H1 (cell line): ENCODE measurements at places on chromosomes 1 and 21. TPM values are rescaled to one million over a fixed set of nuclear protein-coding genes. Genes with fewer than 3 reads are reported as not detected.
A peak's percentile ranks its signal among the peaks of the same experiment; 100 is the strongest.

Gene C1orf122
- 32.1 and 45.4 TPM in 2 replicates for polyA plus RNA-seq

Gene TLR5
- 0.20 and 0.74 TPM in 2 replicates for polyA plus RNA-seq

Gene C1QB
- not detected in 2 replicates for polyA plus RNA-seq

Gene TDRD10
- polyA plus RNA-seq: 0.27 and 0.30 TPM in 2 replicates

Gene CR1L
- polyA plus RNA-seq: 0.19 and 0.39 TPM in 2 replicates

Gene HIVEP3
- polyA plus RNA-seq: 0.20 and 0.24 TPM in 2 replicates

Gene C1orf87
- polyA plus RNA-seq: 0.06 TPM in 1 of 2 replicates, not detected in the other

Gene DENND2D
- 1.4 and 1.6 TPM in 2 replicates for polyA plus RNA-seq

Gene LCE1F
- polyA plus RNA-seq: not detected in 2 replicates

Gene VAV3
- 1.3 and 2.9 TPM in 2 replicates for polyA plus RNA-seq

DNA sequence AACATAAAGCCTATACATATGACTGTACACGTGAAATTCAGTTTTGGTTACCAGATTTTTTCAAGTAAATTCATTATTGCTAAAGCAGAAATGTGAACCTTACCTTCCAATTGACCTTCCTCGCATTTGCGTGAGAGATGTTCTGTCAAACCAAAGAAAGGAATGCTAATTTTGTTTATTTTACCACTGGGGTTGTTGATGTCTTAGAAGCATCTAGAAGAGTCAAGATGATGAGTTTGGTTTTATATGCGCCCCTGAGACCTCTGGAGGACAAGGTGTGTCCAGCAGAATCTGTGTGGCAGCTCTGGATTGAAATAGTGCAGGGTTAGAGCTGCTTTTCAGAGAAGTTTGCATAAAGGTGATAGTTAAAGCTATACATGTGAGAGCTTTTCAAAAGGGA, 48.4 kb downstream of the ZBTB40 start:
- no peak for DNase-seq

GRCh38 chr1:150981805-150982712, at the start of gene ANXA9:
TSS of gene ANXA9 (plus strand) at chr1:150982292. CDS start at chr1:150983106, 814 bp downstream.
- DNase-seq: peak; percentile 66

- DNase-seq: no peak
These were observed 50.7 kb downstream of the GALNT2 start for GRCh38 chr1:230117694-230118093.

DNA sequence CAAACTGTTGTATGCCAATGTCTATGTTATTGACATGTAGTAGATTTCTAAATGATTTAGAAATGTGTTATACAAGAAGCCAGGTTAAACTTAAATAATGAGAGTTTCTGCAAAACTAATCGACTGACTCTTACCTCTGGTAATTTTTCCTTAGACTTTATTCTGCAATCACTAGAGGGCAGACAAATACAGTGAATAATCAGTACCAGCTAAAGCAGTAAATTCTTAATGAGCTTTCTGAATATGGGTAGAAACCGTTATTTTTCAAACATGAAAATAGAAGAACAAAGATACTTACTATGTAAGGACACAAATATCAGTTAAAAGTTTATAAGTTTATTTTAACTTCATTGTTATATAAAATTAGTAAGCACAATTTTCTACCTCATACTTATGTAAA, 97.9 kb upstream of the RGS1 start:
- DNase-seq: no peak

DNA sequence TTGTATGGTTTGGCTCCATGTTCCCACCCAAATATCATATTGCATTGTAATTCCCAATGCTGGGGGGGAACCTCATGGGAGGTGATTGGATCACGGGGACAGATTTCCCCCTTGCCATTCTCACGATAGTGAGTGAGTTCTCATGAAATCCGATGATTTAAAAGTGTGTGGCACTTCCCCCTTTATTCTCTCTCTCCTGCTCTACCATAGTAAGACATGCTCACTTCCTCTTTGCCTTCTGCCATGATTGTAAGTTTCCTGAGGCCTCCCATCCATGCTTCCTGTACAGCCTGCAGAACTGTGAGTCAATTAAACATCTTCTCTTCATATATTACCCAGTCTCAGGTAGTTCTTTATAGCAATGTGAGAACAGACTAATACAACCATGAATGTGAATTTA, 211.6 kb upstream of the NR5A2 start:
- no peak for DNase-seq

- no peak for DNase-seq
These were observed 54.0 kb downstream of the PIK3CD start for GRCh38 chr1:9705337-9706093.

GRCh38 chr1:1223891-1224290, 7.9 kb downstream of the SDF4 start:
- DNase-seq: no peak

- no peak for DNase-seq
These were observed 270.7 kb downstream of the KAZN start for GRCh38 chr1:14869187-14869586.

GRCh38 chr1:17123196-17124045, 4.2 kb upstream of the PADI2 start:
- DNase-seq: no peak

- DNase-seq: no peak
These were observed 20.4 kb downstream of the ATF3 start for GRCh38 chr1:212628813-212629415.

DNA sequence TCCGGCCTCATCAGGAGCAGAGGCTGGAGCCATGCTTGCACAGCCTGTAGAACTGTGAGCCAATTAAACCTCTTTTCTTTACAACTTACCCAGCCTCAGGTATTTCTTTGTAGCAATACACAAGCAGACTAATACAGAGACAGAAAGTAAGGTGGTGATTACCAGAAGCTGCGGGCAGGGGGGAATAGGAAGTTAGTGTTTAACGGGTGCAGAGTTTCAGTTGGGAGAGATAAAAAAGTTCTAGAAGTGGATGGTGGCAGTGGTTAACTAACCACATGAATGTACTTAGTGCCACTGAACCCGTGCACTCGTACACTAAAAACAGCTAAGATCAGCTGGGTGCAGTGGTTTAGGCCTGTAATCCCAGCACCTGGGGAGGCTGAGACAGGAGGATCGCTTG, 80.4 kb upstream of the TARDBP start:
- DNase-seq: no peak

GRCh38 chr1:3014050-3014440, 7.2 kb upstream of the ACTRT2 start:
- DNase-seq: no peak

- DNase-seq: no peak
These were observed 20.2 kb upstream of the SLFNL1 start for GRCh38 chr1:41041614-41042270.

GRCh38 chr1:219781491-219781890, 146.9 kb downstream of the SLC30A10 start:
- DNase-seq: no peak

- DNase-seq: no peak
These were observed 354.0 kb upstream of the RGS18 start for GRCh38 chr1:191804311-191804710.

GRCh38 chr1:38870996-38871395, 2.2 kb downstream of the MYCBP start:
- DNase-seq: no peak

DNA sequence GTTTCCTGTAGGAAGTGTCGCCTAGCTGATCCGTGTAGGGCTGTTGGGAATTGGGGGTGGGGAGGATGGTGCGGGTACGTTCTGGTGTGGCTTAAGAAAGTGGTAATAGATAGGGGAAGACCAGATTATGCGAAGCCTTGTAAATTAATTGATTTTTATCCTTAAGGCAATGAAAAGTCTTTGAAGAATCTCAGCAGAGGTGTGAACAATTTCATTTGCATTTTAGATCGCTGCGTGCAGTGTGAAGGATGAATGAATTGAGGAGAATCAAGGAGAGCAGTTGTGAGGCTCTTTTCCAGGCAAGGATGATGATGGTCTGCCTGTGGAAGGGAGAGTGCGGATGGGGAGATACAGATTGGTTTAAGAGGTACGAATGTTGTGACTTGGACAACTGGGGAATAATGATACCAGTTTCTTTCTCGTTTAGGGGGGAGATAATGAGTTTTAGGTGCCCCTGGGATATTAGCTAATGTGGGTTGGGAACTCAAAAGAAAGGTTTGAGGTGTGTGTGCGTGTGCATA, 813 bp upstream of the DEDD start:
- no peak for DNase-seq

- no peak for DNase-seq
These were observed 150.7 kb downstream of the PATJ start for GRCh38 chr1:61892977-61893376.

DNA sequence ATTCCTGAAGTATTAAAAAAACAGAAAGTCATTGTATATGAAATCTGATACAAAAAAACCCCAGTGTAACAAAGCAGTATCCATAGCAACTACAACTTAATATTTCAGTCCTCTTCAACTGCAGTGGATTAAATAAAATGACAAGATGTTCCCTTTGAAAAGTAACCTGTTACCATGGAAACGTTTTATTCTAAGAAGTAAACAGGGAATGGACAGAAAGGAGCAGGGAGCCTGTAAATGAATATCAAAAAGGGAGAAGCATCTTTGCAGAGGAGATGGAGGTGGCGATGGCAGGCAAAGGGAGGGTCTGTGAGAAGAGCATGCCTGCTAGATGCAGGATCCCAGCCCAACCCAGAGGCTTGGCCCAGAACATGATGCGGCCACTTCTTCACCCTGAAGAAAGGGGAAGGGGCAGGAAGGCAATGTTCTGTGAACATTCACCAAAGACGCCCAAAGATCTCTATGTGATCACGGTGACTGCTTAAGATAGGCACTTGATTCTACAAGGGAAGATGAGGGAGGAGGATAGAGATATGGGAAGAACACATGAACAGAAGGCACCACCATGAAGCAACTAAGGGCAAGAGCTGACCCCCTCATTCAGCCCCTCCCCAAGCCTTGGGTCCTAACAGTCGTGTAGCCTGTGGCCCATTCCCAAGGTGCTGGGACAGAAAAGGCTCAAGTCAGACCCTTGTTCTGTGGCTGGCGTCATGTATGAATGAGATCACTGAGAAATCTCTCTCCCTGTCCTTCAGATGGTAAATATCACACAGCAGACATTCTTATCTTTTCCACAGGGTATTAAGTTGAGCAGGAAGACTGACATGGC, 200.0 kb downstream of the SLC45A1 start:
- DNase-seq: no peak

DNA sequence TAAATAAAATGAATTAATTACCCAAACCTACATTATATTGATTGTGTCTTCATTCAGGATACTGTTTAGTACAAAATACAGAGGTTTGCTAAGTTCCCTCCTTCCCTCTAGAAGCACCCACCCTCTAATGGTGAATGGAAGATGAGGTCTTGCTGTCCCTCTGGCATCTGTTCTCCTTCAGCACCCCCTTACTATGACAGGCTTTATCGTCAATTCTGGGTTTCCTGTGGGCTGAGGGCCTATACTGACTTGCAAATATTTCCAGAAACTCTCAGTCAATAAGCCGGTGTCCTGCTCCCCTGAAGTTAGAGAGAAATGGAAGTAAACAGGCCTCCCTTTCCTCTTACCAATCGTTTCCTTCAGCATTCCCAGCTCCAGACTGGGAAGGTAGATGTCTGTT, 13.2 kb downstream of the LAX1 start:
- DNase-seq: no peak

GRCh38 chr1:1539310-1540089, 924 bp downstream of the TMEM240 start:
- no peak for DNase-seq

DNA sequence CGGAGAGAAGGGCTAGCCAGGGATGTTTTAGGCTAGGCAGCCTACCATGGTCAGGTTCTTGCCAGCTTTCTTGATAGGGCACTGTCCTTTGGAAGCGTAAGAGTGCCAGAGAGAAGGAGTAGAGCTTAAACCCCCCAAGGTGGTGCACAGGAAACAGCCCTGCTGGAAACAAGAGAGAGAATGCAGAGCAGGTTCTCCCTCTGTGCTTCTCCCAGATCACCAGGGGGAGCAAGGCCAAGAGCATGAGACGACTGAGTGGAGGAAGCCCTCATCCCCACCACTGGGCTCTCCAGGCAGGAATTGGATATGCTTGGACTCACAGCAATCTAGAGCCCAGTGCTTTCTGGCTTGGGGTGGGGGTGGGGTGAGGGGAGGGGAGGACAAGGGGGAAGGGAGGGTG, 49.8 kb downstream of the ATP2B4 start:
- DNase-seq: no peak

DNA sequence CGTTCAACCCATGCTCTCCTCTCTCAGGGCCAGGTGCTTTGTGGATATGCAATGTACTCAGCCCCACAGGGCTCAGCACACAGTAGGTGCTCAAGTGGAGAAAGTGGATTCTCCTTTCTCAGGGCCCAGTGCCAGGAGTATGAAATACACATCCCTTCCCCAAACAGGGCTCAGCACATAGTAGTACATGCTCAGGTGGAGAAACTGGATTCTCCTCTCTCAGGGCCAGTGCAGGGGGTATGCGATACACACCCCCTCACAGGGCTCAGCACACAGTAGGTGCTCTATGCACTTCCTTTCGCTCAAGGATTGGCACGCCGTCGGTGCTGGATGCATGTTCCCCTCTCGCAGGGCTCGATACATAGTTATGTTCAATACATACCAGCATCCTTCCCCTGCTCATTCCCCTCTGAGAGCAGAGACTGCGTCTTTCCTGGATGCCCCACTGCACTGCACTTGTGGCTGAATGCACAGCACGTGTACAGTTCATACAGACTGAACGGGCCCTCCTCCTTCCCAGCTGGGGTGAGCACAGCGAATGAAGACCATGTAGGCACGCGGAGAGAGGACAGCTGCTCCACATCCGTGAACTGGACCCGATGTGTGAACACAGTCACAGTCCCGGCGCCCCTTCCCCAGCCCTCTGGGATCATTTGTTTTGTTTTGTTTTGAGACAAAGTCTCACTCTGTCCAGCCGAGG, 16.6 kb upstream of the DISP3 start:
- DNase-seq: no peak

GRCh38 chr1:3360646-3361257, 93.7 kb upstream of the ARHGEF16 start:
- DNase-seq: no peak

- DNase-seq: no peak
These were observed 83.5 kb downstream of the INTS7 start for GRCh38 chr1:211951856-211952255.

- no peak for DNase-seq
These were observed 159.7 kb upstream of the BEND5 start for GRCh38 chr1:48936436-48936835.

GRCh38 chr1:59596432-59596831, 218.3 kb upstream of the HOOK1 start:
- DNase-seq: no peak

DNA sequence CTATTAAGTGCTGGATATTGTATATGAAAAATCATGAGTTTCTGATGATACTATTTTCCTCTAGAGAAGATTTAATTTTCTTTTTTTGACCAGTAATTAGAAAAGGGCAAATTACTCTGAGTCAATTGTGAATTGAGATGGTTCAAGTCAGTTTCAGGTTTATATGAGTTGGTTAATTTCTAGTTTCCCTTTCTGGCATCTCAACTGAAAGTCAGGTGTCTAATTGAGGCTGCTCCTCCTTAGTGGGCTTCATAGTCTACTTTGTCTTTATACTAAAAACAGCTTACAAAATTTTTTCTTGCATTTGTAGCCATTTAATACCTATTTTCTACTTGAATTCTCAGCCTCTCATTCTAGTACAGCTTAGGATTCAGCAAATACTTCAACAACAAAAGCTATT, 387.3 kb downstream of the RPS6KC1 start:
- DNase-seq: no peak

- no peak for DNase-seq
These were observed 5.1 kb upstream of the GBP5 start for GRCh38 chr1:89277725-89278124.
